ENCODE measurements at places on chromosomes 4 and X.

DNA sequence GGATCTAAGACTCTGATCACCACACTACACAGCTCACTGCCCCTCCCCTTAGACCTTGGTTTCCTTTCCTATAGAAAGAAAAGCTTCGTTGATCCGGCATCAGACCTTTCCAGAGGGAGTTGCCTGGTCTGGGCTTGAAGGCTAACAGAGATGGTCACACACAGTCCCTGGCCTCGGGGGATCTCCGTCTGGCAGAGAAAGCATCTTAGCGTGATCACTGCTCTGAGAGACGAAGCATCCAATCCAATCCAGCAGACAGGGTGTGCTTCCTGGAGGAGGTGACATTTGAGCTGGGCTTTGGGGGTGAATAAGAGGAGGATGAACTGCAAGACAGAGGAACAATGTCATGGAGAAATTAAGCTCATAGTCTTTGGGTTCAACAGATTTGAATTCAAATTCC is 49.5 kb downstream of the HTRA3 start:
- DNase-seq: no peak

DNA sequence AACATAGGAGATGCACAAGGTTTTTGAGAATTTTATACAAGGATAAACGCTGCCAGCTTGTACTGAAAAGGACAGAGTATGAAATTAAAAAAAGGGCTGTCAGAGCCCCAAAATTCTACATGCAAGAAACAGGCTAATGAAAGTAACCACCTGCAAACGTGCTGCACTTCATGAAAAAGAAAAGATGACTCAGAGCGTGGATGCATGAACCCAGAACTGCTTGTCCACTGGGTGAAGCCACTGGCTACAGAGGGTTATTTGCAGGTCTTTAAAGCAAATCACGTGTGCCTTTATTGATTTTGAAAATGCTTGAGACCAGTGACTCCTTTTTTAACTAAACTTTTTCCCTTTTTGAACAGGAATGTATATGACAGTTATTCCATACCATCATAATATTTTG is 25.3 kb upstream of the FRMD7 start:
- DNase-seq: no peak

GRCh38 chr4:6391852-6392188 is 80.6 kb downstream of the PPP2R2C start:
- DNase-seq: no peak

GRCh38 chr4:53484911-53485657 is 106.2 kb downstream of the LNX1 start:
- no peak for DNase-seq

- no peak for DNase-seq
Observed at GRCh38 chr4:105293360-105293759, 146.7 kb downstream of the TET2 start.

DNA sequence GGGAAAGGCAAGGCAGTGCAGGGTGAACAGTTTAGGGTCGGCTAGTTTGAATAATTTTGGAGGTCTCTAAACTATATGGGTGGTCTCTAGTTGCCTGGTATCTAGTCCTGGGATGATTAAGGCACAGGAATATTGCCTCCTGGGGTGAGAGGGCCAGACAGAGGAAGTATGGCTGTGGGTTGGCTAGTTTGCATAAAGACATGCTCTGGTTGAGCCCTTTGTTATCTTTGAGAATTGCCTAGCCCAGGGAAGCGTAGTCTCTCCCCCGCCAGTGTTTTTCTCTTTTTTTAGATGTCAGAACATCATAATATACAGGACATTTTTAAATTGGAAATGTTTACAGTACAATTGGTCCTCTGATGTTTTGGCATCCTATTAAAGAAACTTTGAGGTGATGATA is 163.5 kb downstream of the PWWP3B start:
- DNase-seq: no peak

- DNase-seq: no peak
Observed at GRCh38 chr4:1418494-1419285, 12.4 kb upstream of the NKX1-1 start.

GRCh38 chr4:15459706-15460105 is 10.0 kb upstream of the CC2D2A start:
- DNase-seq: no peak

- no peak for DNase-seq
Observed at GRCh38 chrX:67781132-67781531, 237.3 kb downstream of the AR start.

DNA sequence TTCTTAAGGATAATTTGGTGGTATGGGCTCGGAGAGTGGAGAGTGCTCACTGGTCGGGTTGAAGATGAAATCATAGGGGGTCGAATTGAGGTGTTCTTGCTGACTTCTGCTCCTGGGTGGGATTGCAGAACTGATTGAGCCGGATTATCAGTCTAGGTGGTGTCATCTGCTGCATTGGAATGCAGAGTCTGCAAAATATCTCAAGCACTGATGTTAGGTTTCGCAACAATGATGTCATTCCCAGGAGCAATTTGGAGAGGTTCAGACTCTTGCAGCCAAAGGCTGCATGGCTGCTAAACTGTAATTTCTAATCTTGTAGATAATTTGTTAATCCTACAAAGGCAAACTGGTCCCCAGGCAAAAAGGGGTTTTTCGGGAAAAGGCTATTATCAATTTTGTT is 67.7 kb downstream of the RHOH start:
- DNase-seq: no peak

- DNase-seq: no peak
Observed at GRCh38 chr4:26611885-26612284, 28.0 kb downstream of the TBC1D19 start.

GRCh38 chrX:97158269-97158668 is 274.6 kb downstream of the RPA4 start:
- no peak for DNase-seq

DNA sequence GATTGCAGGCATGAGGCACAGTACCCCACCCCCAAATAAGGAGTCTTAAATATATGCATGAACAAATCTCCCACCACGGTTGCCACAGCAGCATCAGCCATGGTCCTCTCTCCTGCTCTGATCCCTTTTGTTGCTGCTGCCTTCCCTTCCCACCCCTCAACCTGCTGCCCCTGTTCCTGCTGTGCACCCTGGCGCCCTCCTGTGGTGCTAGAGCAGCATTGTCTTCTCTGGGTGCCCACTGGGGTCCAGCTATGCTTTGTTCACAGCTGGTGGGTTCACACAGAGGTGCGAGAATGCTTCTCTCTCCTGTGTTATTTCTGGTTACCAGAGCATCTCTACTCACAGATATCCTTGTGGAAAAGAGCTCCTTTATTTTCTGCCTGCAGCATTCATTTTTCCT is 116.2 kb downstream of the GATB start:
- no peak for DNase-seq

DNA sequence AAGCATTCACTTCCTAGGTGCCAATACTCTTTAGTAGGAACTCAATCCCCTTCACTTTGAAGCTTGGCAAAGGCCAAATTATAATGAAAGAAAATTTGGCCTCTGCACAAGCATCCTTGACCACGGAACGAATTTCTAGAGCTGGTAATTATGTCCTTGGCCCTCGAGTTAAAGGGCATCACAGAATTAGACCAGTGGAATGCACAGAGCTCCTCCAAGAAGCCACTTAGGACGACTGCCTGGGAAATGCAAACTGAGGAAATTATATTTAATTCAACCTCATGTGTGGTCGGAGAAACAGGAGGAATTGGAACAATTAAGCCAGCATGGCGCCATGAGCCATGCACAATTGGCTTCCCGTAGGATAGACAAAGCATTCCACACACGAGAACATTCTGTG is 59.3 kb downstream of the NLGN4X start:
- DNase-seq: no peak

DNA sequence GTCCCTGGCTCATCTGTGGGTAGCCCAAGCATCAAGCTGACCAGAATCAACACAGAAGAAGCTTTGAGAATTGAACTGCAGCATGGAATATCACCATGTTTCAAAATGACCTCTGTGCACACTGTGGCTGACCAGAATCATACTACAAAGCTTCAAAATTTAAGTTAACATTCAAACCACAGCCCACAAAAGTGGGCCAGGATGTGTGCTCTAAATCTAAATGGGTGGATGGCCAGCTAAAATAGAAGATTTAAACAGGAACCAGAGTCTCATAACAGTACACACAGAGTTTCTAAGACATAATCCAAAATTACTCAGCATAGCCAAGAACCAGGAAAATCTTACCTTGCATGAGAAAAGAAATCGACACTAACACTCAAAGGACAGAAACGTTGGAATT is 46.1 kb downstream of the KLF3 start:
- no peak for DNase-seq

GRCh38 chr4:88672987-88673386 is 24.6 kb downstream of the NAP1L5 start:
- DNase-seq: no peak

GRCh38 chrX:39504850-39505259 is 592.9 kb downstream of the BCOR start:
- no peak for DNase-seq

GRCh38 chr4:109729117-109729717 is 653 bp downstream of the PLA2G12A start:
- DNase-seq: no peak

DNA sequence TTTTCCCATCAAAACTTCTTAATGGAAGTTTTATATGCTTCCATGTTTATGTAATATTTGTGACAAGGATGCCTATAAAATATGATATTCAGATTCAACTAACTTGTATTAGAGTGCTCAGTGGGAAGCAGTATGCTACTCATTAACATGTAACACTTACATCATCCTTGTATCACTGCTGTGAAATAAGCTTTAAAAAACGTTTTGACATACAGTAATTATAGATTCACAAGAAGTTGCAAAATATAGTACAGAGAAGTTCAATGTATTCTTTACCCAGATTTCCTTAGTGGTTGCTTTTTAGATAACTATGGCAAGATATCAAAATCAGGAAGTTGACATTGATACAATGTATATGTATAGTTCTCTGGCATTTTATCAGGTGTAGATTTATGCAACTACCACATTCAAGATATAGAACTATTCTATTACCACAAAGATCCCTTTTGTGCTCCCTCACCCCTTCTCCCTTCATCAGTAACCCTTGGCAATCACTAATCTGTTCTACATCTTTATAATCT is 56.3 kb downstream of the DTHD1 start:
- DNase-seq: no peak

DNA sequence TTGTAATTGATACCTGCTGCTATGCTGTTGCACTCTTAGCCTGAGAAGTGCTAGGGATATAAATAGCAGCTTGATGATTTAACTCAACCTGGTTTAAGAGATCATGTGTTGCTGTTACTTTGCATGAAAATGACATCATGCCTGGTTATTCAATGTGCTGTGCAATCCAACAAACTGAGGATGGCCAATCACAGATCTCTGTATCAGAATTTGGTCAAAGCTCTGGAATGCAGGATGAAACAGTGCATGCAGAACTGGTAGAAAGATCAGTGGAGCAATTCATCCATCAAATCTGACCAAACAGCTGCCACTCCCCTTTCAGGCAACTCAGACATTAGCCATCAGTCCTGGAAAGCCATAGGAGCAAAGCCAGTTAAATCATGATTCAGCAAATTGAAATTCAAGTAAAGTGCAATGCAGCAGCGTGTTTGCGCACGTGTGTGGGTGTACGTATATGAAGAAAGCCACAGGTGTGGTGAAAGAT is 160.3 kb upstream of the RASGEF1B start:
- no peak for DNase-seq

DNA sequence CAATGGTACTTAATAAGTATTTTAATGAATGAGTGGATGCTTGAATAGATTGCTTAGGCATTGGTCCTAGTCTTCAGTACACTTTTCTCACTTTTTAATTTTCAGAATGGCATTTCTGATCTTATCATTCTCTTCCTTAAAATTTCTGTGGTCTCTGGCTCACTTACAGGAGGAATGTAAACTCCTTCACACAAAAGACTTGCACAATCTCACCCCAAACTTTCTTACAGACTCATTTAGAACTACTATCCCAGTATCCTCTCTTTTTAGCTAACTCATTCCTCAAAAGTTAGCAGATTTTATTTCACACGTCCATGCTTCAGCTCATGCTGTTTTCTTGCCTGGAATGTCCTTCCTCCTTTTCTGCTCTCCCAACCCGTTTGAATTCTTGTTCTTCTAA is 350.1 kb downstream of the GRXCR1 start:
- no peak for DNase-seq

GRCh38 chrX:150482537-150483206 is 85.7 kb upstream of the MTM1 start:
- no peak for DNase-seq

DNA sequence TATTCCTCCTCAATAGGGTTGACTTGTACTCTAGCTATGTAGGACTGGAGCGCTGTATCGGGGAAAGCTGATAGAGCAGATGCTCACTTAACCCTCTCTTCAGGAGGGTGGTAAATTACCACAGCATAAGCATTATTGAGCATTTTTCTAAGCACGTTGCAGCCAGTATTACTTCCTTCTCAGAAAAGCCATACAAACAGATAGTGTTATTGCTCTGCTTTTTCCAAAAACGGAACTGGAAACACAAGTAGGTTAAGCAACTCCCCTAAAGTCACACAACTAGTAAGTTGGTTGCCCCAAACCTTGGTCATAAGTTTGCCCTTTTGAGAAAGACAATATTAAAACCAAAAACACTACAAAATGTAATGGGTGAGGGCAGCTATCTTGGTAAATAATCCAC is 73.9 kb downstream of the REELD1 start:
- no peak for DNase-seq

- DNase-seq: no peak
Observed at GRCh38 chr4:139988863-139989765, 164.9 kb downstream of the MAML3 start.

- no peak for DNase-seq
Observed at GRCh38 chr4:106981431-106981830, 54.7 kb downstream of the DKK2 start.

DNA sequence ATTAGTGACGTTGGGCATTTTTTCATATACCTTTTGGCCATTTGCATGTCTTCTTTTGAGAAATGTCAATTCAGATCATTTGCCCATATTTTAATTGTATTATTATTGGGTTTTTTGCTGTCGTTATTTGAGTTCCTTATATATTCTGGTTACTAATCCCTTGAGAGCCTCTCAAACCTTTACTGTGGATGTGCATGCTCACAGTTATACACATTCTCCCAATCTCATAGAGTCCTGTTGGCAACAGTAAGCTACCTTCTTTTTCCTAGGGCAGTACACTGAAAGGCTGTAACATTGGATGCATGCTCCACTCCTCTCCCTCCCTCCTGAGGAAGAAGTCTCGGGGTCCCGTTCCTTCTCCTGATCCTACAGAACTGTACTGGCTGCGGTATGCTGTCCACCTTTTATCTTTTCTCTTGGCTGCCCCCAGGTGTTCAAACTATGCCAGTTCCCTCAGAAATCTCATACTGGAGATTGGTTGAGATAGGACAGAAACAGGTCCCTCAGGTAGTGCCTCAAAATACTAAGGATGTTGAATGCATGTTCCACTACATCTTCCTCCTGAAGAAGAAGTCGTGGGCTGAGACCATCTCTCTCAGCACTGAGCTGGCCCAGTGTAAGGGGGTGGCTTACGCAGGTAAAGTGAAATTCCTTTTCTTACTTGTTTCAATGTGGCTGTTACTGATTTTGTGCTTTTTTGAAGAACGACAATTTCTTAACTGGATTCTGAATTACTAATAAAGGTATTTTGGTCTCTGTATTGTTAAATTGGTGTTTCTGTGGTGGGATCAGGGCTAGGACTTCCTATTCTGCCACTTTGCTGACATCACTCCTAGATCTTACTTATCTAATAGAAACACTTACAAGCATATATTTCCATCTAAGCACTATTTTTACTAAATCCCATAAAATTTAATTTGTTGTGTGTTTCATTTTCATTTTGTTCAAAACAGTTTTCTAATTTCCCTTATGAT is 145.4 kb upstream of the HUWE1 start:
- DNase-seq: no peak
